ENCODE measurements at places on chromosomes 4 and X. TPM values are rescaled to one million over a fixed set of nuclear protein-coding genes. Genes with fewer than 3 reads are reported as not detected.
A peak's percentile ranks its signal among the peaks of the same experiment; 100 is the strongest.

GRCh38 chrX:4550018-4550417 lies 836.6 kb upstream of the PRKX start:
- DNase-seq, result peak; percentile 4

GRCh38 chr4:24973404-24973746 lies 57.4 kb downstream of the LGI2 start:
- no peak for DNase-seq

Gene RAI2
- total RNA-seq, result 0.16 TPM

Gene MSX1
- total RNA-seq, result 35.1 TPM

Gene NPY1R
- total RNA-seq, result 1.5 TPM

- no peak for DNase-seq
Observed at GRCh38 chrX:15298201-15298600, 17.2 kb downstream of the ASB11 start.

- no peak for DNase-seq
Observed at GRCh38 chr4:8201321-8201781, 2.3 kb downstream of the SH3TC1 start.

Gene ITIH6
- total RNA-seq, result 0.39 TPM

DNA sequence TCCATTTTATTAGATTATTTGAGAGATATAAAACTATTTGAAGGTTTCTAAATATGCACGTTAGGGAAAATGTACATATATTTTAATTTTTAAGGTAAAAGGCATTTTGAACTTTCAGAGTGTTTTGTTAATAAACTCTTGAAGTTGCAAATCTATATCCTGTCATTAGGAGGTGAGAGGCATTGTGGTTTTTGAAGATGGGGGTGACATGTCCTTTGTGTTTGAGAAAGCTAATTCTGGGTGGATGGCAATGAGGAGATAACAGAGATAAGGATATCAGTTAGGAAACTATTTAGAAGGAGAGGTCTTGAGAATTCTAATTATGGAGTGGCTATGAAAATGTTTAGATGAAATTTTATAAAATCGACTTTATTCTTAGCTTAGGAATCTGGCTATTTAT lies 6.1 kb downstream of the STIM2 start:
- DNase-seq, result no peak

DNA sequence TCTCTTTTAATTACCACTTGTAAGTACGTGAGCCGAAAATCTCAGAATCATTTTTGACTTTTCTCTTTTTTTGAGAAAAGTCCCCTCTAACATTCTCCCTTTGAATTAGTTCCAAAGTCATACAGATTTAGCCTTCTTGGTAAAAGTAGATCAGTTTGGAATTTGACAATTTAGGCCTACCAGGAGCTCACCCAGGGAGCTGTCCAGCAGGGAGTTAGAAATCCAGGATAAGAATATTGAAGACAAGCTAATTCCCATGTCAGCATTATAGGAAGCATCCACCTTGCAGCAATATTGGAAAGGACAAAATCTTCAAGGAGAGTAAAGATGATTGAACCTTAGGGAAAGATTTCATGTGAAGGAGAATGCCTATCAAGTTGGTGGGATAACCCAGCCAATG lies 352.2 kb upstream of the CPEB2 start:
- DNase-seq, result no peak

- no peak for DNase-seq
Observed at GRCh38 chrX:132638313-132638712, 149.5 kb upstream of the MBNL3 start.

Gene ARMCX2
- total RNA-seq, result not detected

Gene APOO
- total RNA-seq, result 23.4 TPM

All from Caco-2 (cell line).